ENCODE measurements at places on chromosomes 11 and 22.
A peak's percentile ranks its signal among the peaks of the same experiment; 100 is the strongest.

- DNase-seq = no peak
These were observed 50.5 kb upstream of the SHISAL1 start for GRCh38 chr22:44363013-44363979.

DNA sequence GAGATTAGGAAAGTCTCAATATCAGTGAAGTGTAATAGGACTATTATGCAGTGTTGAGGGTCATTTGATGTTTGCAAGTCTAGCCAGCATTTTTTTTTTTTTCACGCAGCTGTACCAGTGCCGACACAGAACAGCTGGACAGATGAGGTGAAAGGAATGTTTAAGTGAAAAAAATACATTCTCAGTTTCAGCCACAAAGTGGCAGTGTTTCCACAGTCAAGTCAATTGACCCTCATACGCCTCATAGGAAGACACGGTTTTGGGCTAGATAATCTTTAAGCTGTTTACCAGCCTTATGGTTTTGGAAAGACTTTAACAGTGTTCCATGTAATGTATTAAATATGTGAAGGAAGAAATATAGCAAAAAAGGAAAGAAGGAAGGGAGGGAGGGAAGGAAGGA lies 349.9 kb upstream of the ANO3 start:
- DNase-seq = no peak

DNA sequence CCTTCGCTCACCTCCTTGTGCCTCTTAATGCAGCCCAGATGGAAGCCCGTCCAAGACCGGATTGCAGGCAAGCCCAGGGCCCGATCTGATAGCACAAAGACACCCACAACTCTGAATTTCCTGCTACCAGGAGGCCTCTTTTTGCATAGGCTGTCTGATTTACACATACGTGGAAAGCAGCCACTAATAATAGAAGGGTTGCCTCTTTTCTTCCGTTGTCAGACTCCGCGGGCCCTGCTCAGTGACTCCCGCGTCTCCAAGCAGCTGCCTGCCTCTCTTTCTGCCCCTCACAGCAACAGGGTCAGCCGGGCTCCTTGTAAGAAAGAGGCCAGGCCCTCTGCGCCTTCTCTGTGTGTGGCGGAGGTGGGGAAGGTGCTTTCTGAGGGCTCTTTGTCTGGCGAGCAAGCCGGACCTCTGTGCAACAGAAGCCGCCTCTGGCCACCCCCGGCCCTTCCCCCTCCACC lies 26.7 kb downstream of the FLI1 start:
- no peak for DNase-seq

DNA sequence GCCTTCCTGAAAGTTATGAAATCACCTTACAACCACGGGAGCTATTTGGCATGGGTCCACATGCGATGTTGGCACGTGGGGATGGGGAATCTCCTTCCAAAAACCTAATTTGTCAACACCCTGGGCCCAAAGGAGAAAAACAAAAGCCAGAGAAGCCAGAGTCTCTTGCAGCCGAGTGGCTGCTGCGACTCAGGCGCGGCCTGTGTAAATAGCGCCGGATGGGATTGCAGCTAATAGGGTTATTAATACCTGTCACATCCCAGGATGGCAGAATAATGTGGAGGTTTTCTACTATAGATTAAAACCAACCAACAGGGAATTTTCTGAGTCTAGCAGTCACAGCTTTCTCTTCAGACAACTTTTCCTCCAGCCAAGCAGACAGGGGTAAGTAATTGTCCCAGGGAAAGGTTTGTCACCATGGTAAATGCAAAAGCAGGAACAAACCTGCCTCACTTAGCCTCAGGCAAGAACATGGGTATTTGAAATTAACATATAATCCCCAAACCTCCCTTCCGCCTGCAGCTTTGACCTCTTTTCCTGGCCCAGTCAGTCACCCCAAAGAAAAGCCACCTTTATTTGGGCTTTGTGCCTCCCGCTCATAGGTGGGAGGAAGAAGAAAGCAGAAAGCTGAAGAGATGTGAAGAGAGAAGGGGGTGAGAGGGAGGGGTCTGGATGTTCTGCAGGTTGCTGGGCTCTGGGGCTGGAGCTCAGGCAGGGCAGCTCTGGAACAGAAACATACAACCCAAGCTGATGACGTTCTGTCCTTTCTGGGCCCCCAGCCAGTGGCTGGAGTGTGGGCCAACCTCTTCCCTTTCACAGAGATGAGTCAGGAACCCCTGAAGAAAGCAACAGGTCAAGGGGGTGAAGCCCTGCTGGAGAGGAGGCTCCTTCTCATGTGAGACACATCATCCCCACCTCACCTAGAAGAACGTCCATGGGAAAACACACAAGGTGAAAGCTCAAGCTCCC lies 376.5 kb downstream of the NXPE2 start:
- no peak for DNase-seq

- no peak for DNase-seq
These were observed 49.3 kb upstream of the WNT7B start for GRCh38 chr22:46025973-46026898.

DNA sequence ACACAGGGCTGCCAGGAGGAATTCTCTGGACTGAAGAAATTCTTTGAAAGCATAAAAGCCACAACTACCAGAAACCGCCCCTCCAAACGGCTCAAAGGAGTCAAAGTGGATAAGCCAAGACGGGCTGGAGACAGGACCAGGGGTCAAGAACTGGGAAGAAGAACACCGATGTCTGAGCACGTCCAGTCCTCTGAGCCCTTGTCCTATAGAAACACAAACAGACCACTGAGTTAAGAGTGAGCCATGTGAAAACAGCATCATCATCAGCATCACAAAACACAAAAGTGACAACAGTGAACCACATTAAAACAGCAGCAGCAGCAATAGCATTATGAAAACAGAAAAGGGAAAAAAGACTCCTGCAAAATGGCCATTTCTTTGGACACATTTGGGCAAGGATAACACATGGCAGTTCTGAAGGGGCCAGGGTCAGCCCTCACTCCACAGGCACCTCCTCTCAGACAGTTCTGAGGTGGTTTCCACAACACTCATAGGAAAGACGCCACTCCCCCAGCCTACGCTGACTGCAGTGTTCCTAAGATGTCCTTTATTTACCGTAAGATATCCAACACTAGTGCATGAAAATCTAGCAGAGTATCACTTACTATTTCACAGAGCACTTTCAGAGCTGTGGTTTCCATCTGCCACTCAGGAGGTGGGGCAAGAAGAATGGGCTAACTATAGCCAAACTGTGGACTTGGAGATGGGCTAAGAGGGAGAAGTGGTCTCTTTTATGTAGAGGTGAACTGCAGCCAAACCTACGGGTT lies 28.6 kb upstream of the YPEL1 start:
- DNase-seq = peak; percentile 57

- DNase-seq = no peak
These were observed 299.9 kb downstream of the BRD1 start for GRCh38 chr22:49527611-49528419.

- no peak for DNase-seq
These were observed 32.9 kb upstream of the CYP2D6 start for GRCh38 chr22:42163515-42163914.

GRCh38 chr22:47044722-47045535 lies 282.5 kb downstream of the TBC1D22A start:
- no peak for DNase-seq

GRCh38 chr11:72824811-72825505 lies 10.7 kb downstream of the ATG16L2 start:
- no peak for DNase-seq

- no peak for DNase-seq
These were observed 80.9 kb downstream of the LDLRAD3 start for GRCh38 chr11:36024716-36025115.

- DNase-seq = no peak
These were observed 67.7 kb downstream of the BCL2L13 start for GRCh38 chr22:17705951-17706900.
